ENCODE measurements at places on chromosomes 13 and 19.
A peak's percentile ranks its signal among the peaks of the same experiment; 100 is the strongest.

DNA sequence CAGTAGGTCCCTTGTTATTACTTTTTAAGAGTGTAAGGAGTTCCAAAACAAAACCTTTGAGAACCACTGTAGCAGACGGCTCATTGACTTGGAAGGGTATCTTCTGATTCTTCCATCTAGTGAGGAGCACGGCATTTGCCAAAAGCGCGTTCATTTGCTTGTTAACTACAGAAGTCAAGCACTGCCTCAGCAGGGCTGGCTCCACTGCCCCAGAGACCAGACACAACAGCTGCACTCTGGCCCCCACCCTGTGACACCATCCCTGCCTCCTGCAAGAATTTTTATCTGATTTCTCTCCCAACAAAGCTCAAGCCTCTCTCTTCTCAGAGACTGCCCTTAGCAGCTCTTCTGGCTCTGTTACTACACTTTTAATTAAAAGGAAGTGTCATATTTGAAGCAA lies 20.7 kb upstream of the XPO4 start:
- DNase-seq: peak; percentile 74

DNA sequence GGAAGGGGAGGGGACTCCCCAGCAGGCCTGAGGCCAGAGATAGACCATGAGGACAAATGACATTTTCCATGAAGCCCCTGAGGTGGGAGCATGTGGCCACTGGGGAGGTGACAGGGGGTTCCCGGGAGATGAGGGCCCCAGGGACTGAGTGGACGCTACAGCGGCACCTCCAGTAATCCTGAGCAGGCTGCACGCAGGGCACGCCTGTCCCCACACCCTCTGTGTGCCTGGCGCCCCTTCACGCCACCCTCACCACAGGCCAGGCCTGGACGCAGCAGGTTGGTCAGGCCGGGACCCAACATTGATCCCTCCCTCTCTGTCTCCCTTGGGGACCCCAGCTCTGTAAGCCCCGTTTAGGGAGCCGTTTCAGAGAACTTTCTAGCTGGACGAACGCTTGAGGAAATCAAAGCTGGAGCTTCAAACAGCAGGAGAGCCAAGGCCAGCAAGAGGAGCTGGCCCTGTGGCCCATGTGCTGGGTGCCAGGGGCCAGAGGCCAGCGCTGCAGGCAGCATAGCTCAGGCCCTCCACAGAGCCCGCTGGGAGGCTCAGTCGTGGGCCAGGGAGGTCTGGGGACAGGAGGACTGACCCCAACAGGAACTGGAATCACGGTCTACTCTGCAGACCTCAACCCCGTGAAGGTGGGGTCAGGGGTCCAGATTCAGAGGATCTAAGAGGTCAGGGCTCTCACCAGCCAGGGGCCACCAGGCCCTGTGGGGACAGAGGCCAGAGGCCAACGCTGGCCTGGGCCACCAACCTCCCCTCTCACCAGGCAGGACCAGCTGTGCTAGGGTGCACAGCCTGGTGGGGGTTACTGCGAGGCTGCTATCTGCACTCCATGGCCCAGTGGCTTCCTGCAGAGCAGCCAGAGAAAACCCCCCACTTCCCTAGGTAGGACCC lies 14.6 kb downstream of the LSM4 start:
- DNase-seq: no peak

DNA sequence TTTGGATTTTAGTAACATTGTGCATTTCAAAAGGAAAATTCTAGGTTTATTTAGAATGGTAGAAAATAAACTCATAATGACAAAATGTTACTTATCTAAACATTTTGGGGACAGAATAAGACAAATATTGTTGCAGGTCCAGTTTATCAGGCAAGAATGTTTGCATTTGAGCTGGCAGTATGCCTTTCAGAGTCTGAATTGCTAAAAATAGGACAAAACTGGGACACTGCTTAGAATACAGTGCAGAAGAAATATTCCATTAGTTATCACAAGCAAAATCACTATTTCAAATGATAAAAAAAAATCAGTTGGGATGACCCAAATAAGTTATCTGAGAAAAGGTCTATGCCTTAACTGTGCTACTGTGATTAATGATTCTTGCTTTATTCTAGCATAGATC lies 870.3 kb upstream of the MIR17HG start:
- DNase-seq: no peak

- peak; percentile 99 for DNase-seq
Measured at GRCh38 chr19:43595999-43596841, at the start of the genes IRGQ and ZNF576. TSS of gene IRGQ (minus strand) at chr19:43596134. CDS start at chr19:43595338, 796 bp downstream. TSS of gene ZNF576 (plus strand) at chr19:43596595. CDS start at chr19:43597109, 514 bp downstream.

DNA sequence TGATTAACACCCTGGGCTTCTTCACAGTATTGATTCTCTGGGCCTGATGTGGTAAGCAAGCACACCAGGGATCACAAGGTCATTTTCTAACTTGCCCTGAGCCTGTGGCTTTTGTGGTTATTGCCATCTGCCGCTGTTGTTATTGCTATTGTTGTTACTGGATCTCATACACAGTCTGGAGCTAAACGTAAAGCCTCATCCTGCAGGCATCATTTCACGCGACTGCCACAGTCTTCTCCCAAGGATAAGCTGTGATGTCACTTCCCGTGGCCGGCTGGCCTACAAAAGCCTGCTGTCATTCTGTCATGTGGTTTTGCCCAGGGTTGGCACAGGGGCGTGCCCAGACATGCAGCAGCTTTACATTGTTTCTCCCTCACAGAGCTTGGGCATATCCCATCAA lies 154.0 kb upstream of the GPR12 start:
- DNase-seq: no peak

GRCh38 chr19:3183721-3184641 lies 1.7 kb upstream of the NCLN start:
- DNase-seq: no peak

DNA sequence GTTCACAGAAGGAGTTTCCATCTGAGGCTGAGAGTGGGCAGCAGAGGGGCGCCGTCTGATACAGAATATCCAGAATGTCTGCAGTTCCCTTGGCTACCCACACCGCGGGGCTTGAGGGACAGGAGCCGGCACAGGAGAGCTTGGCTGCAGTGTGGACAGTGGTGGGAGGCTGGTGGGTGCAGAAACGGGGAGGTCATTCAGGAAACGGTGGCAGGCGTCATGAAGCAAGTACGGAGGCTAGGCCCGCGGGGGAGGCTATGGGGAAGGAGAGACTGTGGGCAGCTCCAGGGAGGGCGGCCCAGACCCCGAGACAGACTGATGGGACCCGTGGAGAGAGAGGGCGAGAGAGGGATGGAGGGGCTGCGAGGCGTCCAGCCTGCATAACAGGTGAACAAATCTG lies 55.2 kb upstream of the UQCRFS1 start:
- no peak for DNase-seq

DNA sequence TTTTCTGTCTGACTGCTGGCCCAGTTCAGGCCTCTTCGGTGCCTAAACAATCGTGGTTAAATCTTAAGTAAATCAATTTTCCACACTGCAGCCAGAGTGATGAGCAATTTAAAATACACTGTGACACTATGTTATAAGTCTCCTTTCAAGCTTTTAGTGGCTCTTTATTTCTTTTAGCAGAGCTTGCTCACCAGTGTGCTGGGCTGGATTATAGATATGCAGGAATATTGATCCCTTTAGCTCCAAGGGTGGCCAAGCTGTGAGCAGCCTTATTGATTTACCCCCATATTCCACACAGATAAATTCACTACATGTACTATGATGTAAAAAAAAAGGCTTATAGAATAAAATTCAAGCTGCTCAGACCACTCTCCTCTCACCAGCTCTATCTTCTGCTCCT lies 21.7 kb downstream of the CBY2 start:
- no peak for DNase-seq

- DNase-seq: no peak
Measured at GRCh38 chr13:111119966-111120365, 4.9 kb downstream of the ARHGEF7 start.

GRCh38 chr13:110957181-110957884 lies 42.5 kb upstream of the ANKRD10 start:
- no peak for DNase-seq

DNA sequence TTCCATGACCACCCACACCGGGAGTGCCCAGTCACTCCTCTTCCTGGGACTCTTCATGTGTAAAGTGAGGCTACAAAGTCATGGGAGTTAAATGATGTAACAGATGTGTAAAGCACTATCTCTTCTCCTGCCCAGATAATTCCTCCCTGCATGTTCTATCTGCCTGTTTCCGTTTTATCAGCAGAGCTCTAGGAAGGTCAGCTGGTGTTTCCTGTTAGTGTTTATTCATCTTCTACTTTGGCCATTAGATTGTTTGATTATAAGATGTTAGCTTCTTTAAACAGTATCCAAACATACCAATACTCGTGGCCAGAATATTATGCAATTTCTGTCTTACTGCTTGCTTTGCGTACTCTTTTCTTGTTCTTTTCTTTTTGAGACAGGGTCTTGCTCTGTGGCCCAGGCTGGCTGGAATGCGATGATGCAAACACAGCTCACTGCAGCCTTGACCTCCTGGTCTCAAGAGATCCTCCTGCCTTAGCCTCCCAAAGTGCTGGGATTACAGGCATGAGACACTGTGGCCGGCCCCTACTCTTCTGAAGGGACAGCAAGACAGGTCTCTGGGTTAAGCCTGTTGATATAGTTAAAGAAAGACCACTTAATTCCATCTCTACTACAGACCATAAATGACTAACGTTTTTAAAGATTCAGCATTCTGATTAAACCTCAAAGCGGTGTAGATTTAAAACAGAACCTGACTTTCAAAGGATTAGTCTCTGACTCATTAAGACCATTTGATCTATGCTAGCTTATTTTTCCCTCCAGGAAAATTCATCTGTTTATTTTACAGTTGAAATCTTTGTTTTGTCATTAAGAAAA lies 97.4 kb upstream of the AKAP11 start:
- no peak for DNase-seq

GRCh38 chr13:46288570-46289259 lies 77.0 kb downstream of the LRRC63 start:
- DNase-seq: peak; percentile 77

GRCh38 chr19:57813919-57814504 lies 701 bp downstream of the ZNF552 start:
- DNase-seq: no peak

DNA sequence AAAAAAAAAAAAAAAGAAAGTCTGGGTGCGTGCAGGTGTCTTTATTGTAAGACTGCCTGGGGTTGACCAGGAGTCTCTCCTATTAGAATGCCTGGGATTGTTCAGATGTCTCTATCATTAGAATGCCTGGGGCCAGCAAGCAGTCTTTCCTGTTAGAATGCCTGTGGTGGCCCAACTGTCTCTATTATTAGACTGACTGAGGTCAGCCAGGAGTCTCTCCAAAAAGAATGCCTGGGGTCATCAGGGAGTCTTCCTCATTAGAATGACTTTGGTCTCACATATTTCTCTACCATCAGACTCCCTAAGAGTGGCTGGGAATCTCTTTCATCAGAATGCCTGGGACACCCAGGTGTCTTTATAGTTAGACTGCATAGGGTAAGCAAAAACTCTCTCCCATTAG lies 1577.5 kb downstream of the UQCRFS1 start:
- DNase-seq: no peak

GRCh38 chr13:33487575-33488243 lies 202.2 kb upstream of the STARD13 start:
- peak; percentile 12 for DNase-seq

DNA sequence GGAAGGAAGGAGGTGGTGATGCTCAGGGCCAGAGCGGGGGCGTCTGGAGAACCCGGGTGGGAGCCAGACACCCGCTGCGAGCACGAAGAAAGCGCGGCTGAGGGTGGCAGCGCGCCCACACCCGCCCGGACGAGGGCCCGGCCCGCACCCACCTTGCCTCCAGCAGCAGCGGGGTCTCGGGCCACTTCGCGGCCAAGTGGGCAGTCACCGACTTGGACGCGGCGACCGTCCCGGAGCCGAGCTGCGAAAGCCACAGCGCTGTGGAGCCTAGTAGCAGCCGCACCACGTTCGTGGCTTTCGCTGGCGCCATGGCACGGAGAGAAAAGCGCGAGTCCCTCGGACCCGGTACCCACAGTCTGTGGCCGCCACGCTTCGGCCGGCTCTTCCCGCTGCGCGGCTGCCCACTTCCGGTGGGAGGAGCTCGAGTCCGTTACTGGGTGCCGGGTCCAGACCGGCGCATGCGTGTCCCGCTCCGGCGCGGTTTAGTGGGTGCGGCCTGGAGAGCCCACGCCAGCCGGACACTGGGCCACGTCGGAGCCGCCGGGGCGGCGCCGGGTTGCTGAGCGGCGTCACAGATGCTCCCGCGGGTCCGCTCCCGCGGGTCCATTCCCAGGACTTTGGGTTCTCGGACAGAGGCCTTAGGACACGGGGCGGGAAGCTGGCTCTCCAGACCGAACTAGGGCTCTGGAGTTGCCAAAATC lies at the start of gene UGGT2:
Gene UGGT2 (minus strand): TSS at position 399 of the 701 bp plus-strand sequence. CDS start 89 bp downstream, at position 310.
- peak; percentile 92 for DNase-seq

- no peak for DNase-seq
Measured at GRCh38 chr13:46392967-46393366, 5.9 kb upstream of the RUBCNL start.

DNA sequence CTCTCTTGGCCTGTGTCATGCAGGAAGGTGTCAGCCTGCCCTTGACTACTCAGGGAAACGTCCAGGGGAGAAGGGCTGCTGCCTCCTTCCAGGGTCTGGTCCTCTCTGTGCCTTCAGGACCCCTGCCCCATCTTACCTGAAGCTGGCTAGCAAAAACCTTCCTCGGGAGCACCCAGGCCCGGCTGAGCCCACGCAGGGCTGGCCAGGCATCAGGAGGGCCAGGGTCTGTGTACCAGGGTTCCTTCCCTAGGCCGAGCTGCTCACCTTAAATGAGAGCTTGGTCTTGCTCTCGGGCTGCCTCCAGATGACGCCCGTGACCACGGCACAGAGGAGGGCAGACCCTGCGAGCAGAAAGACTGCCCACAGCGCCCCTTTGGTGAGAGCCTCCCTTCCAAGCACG lies 78.6 kb downstream of the SLC7A1 start:
- no peak for DNase-seq

- DNase-seq: no peak
Measured at GRCh38 chr19:55614711-55615542, 9.4 kb downstream of the ZNF784 start.

GRCh38 chr19:29479941-29480340 lies 45.9 kb upstream of the VSTM2B start:
- DNase-seq: no peak

DNA sequence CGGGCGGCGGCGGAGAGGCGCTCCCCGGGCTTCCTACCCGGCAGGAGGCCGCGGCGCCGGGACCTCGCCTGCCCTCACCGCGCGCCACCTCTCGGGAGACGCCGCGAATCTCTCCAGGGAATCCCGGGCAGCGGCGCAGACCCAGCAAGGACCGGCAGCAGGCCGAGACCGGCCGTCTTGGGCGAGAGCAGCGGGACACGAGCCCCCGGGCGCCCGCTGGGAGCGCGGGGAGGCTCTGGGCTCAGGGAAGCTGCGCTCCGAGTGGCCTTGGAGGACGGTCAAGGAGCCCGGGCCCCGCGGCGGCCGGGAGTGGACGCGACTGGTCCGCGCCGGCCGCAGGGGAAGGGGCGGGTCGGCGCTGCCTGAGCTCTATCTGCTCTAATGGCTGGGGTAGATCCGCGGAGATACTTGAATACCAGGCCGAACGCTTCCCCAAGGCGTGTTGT lies 14.7 kb downstream of the CDX2 start:
- DNase-seq: no peak

- DNase-seq: peak; percentile 90
Measured at GRCh38 chr19:52369559-52370340, at the start of gene ZNF880. TSS of gene ZNF880 (plus strand) at chr19:52369923. CDS start at chr19:52369966, 43 bp downstream.

DNA sequence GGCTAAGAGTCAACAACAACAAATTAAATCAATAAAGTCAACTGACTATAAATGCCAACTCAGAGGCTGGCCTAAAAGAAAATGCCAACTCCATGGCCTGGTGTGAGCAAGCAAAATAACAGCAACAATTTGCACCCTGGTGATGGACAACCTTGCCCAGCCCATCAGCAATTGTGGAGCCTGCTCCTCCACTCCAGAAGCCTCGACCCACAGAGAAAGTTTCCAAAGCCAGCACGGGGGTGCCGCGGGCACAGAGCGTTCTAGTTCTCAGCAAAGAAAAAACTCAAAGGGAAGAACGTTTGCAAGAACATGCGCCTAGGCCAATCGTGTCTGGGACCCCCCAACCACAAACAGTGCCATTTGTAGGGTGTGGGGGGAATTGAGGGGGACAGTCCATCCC lies 11.3 kb downstream of the EPS15L1 start:
- DNase-seq: no peak

Measured in SK-N-DZ (cell line).